Kidney capillary endothelial cell (primary cell): ENCODE measurements at places on chromosomes 12 and 14.

GRCh38 chr12:120261951-120262851 is 3.3 kb downstream of the PXN start:
- no peak for DNase-seq

DNA sequence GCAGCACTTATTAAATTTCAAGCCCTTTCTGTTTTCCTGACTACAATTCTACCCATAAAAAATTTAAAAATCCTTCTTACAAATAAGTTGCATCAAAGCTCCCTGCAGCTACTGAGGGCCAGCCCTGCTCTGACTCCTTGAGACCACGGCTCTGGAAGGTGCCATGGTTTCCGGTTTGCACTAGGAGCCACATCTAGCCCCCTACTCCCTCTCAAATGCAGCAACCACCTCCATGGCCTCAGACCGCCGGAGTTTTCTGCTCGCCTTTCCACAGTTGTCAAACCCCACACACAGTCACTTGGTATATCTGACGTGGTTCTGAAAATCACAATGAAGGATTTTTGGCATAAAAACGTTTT is 30.1 kb downstream of the P2RX4 start:
- no peak for DNase-seq

- DNase-seq: no peak
These were observed 362.6 kb downstream of the DAD1 start for GRCh38 chr14:22226381-22226780.

- DNase-seq: peak; percentile 68
These were observed 88.5 kb upstream of the NCOR2 start for GRCh38 chr12:124655698-124656516.

GRCh38 chr14:23895480-23895879 is 58.1 kb upstream of the DHRS4 start:
- DNase-seq: no peak

GRCh38 chr12:109098183-109098604 is 797 bp downstream of the UNG start:
- DNase-seq: peak; percentile 36

DNA sequence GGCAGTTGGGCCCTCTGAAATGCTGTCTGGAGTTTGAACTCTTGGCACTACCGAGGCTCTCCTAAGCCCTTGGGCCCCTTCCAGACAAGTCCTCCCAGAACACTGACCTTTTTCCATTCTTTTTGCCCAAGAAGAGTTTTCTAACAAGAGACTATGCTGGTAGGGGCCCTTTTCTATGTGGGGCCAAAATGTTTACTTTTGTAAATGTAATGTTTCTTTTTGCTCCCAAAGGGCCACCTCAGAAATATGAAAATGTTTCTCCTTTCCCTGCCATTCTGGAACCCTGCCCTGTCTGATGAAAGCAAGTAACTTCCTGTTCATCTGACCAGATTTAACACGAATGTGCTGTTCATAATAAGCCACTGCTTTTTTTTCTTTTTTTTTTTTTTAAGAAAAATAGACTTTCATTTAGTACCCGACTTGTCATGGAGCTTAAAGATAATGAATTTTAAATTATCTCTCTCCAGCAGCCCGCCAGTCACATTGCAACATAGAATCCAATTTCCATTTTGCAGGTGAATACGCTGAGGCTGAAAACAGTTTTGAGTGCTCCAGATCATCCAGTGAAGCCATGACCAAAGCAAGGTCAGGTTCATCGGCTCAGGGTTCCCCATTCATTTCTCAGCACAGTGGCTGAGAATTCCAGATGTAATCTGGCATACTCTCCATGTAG is 169.9 kb downstream of the DPF3 start:
- no peak for DNase-seq

- no peak for DNase-seq
These were observed 35.2 kb upstream of the DLK1 start for GRCh38 chr14:100691395-100692056.

DNA sequence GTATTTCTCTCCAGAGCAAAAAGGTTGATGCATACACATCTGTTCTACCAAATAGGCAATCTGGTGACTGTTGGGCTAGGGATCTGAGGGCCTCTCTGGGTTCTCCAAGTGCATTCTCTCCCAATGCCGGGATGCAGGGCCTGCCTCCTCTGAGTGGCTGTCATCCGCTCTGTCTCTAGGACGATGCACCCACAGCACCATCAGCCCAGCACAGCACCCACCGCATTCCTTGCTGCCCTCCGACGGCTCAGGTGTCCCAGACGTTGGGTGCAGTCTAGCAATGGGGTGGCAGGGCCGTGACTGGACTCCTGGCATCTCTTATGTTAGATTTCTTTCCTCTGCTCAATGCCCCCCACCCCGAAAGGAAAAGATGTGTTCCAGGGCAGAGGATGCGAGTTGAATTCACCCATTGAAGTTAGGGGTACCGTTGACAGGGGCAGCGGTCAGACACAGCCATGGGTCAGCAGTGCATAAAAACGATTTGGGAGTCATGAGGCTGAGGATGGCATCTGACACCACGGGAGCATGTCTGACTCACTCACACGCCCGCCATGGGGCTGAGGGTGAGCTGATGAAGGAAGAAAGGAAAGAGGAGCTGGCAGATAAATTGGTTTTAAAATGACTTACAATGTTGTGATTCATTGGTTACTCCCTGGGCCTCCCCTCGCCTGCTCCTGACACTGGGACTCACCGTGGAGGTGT is 93.2 kb upstream of the C14orf180 start:
- no peak for DNase-seq

- peak; percentile 37 for DNase-seq
These were observed 54.0 kb downstream of the CLIP1 start for GRCh38 chr12:122368361-122369073.

DNA sequence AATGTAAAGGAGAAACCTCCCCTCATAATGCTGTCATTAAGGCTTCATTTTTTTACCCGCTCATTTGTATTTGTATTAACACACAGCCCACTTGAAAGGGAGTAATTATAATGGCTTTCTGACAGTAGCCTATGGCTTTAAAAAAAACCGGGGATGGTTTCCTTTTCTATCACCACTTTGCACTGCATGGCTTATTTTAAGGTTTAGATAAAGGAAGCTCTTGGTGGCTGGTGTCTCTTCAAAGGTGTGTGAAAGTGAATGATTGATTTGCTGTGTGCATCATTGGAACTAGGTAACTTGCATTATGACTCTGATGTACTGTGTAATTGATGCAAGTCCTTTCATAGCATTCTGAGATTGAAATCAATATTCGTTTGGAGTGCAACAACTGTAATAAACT is 80.7 kb downstream of the NPAS3 start:
- DNase-seq: no peak
